HFF-Myc (cell line): ENCODE measurements at places on chromosomes 12 and 14.

- no peak for DNase-seq
These were observed 18.7 kb downstream of the TSHR start for GRCh38 chr14:80973931-80974641.

DNA sequence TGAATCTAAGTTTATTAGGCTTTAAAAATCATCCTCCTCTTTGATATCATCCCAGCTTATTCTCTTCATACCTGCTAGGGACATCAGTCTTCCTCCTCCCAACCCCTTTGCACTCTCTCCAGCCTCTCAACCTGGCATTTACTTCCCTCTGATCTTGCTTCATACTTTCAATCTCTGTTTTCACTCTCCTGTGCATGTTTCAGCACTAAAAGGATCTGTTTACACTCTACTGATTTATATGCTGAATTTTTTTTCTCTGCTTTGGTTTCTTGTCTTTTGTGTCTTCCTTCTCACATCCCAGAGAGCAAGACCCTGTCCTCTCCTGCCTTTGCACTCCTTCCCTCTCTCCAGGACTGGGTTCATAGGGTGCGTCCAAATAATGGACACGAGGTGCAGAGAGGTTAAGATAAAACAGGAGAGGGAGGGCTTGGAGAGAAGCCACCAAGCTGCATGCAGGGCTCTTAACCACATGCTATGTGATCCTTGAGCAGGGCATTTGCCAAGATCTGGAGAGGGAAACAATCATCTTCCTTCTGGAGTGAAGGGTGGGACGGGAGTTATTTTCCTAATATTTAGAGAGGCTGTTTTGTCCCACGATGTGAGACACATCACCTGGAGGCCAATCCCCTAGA lies 3.0 kb upstream of the CISTR start:
- no peak for DNase-seq

- DNase-seq = no peak
These were observed 1159.2 kb upstream of the TMEM132C start for GRCh38 chr12:127107744-127108143.

GRCh38 chr12:45532113-45532512 lies 197.4 kb upstream of the ARID2 start:
- DNase-seq = no peak

GRCh38 chr12:112304436-112304835 lies 77.8 kb downstream of the HECTD4 start:
- DNase-seq = no peak
